ENCODE measurements at places on chromosomes 7 and 10. TPM values are rescaled to one million over a fixed set of nuclear protein-coding genes. Genes with fewer than 3 reads are reported as not detected.

DNA sequence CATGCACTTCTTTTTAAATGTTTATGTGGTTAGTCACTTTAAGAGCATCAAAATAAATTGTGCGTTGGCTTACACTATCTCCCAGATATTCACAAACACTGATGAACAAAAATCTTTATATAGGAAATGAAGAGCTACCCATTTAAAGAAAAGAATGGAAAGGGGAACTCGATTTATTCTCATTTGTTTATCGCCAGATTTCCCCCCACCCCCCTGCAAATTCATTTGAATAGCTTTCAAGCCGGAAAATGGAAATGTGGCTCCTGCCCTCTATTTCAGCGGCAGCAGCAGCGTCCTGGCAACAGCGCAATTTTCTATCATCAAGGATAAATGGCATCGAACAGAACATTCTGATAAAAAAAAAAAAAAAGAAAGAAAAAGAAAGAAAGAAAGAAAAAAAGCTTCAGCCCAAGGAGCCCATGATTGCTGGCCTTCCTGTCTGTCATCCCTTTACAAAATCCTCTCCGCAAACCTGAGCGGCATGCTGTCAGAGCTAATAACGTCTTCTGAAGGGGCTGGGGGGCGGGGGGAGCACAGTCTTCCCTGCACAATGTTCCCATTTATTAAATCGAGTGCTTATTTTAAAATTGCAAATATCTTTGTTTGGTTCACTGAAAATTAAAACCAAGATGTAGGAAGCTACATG lies 13.7 kb upstream of the DLX6 start:
- no peak for DNase-seq

- DNase-seq, result peak; percentile 78
Measured at GRCh38 chr10:61899997-61900828, 1.3 kb upstream of the ARID5B start.

DNA sequence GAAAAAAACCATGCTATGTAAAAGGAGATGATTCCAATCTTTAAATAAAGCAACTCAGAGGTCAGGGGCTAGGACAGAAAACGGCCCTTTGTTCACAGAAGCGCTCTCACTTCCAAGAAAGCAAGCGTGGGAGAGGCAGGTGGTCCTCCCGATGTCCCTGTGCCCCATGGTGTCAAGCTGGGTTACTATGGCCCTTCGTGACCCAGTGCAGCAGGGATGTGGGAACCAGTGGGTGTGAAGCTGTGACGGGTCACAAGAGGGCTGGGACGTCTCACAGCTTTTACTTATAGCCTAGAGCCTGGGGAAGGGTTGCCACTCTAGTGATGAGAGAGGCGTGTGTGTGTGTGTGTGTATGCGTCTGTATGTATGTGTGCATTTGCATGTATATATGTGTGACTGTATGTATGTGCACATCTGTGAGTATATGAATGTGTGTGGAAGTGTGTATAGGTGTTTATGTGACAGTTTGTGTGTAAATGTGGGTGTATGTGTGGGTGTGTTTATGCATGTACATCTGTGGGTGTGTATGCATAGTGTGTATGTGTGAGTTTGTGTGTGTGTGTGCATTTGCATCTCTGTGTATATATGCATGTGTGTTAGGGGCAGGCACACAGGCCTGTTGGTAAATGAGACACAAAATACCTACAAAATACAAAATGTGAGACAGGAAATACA lies 25.2 kb downstream of the HTRA1 start:
- DNase-seq, result no peak

DNA sequence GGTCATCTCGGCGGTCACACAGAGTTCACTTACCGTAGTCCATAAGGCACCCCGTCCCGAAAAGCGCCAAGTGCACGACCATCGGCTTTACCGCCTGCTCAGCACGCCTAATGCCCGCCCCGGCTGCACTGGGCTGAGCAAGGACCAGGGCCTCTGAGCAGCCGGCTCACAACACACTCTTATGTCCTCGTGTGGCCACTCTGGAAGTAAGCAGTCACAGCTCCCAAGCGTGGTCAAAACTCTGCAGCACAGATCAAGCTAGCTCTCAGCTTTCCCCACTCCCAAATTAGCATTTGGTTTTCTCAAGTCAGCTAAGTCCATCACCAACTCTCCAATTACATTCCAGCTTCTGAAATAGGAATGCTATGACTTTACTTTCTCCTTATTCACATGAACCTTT lies 57.7 kb downstream of the MAD1L1 start:
- no peak for DNase-seq

- peak; percentile 60 for DNase-seq
Measured at GRCh38 chr10:99993701-99994689, 15.8 kb downstream of the DNMBP start.

Gene ITGB1
- total RNA-seq, result 268 TPM

Gene PHKG1
- total RNA-seq, result 0.58 TPM

Gene ZNF107
- total RNA-seq, result 6.0 TPM

Gene ZSCAN21
- total RNA-seq, result 7.7 TPM
